HuH-7 (cell line): ENCODE measurements at places on chromosomes 12 and 14.

GRCh38 chr12:76250256-76250655 is 98.0 kb downstream of the BBS10 start:
- no peak for DNase-seq

DNA sequence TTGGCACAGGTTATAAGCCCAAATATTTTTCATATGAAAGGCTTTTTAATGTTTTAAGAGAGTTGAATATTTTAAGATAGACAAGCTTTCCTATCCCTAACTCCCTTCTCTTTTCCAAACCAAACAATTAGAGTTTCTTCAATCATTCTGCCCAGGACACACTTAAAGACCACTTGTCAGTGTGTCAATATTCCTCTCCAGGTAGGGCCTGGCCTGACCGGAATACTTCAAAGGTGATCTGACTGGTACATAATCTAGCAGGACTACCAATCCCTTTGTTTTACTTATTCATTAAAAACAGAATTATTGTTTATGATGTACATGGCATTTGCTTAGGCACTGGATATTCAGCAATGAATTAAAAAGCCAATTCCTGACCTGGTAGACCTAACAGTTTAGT is 24.2 kb upstream of the SNRPF start:
- DNase-seq: no peak

DNA sequence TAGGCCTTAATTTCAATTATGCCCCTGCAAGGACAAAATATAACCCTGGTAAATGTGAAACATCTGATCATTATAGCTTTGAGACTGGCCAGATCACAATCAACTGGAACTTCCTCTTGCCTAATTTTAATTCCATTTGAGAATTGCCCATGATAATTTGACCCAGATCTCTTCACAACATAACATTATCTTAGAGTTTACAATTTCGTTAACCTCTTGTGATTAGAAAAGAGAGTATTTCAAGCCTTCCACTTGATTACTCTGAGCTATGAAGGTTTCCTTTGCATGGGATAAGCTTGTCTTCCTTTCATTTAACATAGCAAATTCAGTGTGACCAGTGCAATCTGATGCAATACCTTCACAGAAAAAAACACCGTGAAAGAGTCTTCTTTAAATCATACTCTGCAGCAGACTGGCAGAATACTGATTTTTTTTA is 143.6 kb downstream of the DUSP6 start:
- no peak for DNase-seq

- no peak for DNase-seq
These were observed 771 bp downstream of the OTX2 start for GRCh38 chr14:56809270-56810146.

DNA sequence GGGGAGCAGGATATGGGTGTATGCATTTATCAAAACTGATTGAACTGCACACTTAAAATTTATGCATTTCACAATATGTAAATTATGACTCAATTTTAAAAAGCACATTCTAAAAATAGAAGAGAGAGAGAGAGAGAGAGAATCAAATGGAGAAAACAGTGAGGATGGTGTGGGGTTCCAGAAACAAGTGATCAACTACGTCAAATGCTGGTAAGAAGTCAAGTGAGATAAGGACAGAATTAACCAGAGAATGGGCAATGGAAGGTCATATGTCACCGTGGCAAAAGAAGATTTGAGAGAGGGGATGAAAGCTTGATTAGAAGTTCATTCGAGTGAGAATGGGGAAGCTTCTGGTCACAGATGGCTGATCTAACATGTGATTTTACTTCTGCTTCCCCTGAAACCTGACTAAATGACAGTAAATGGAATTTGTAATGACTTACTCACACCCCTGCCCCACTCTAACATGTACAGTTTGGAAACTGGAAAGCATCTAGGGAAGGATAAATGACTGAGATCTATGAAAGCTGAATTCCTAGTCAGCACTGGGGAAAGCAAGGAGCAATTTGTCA is 276.5 kb upstream of the AMIGO2 start:
- DNase-seq: no peak

DNA sequence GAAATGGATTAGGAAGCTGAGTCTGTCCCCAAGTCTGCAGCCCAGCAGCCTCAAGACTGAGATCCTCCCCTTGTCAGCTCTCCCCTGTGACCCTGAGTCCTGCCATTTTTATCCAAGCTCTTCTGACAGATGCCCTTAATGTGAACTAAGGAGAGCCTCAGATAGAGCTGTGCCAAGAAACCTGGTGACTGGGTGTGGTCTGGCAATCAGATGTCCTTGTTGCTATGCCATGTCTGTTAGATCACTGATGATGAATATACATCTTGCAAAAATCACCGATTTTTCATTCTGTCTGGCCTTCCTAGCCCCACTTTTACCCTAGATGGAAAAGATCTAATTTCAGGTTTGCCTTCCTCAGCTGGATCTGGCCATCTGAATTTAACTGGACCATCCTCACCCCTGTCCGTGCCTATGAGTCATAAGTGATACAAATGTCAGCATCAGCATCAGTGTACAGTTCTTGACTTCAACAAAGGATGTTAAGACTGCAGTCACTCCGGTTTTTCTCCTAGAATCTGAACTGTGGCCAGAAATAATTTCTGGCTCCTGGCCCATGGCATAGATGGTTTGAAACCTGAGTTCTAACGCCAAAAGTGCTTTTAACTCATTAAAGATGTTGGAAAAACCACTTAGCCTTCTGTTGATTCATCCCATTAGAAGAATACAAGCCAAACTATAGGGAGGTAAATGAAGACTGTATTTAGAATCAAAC is 61.2 kb upstream of the GRIP1 start:
- DNase-seq: no peak

GRCh38 chr14:50379563-50379962 is 17.1 kb downstream of the CDKL1 start:
- DNase-seq: no peak

- DNase-seq: no peak
These were observed 13.1 kb downstream of the TEDC1 start for GRCh38 chr14:105503935-105504692.

DNA sequence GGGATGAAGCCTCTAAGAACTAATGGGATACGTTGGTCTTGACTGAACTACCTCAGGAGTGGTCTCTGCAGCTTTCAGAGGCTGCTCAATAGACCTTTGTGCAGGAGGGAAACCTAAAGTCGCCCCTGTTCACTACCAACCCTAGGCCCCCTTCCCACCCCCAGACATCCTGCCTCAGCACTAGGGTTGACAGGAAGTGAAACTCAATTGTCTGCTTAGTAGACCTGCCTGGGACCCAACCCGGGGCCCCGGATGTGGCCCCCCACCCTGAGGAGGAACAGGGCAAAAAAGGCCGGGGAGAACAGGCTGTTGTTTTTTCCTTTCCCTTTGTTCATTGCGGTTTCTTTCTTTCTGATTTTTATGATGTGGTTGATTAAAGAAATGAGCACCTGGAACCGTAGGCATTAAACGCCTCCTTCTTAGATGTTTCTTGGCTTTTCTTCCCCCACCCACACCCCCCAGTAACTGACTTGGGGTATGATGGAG is 1.6 kb upstream of the DGKA start:
- no peak for DNase-seq

DNA sequence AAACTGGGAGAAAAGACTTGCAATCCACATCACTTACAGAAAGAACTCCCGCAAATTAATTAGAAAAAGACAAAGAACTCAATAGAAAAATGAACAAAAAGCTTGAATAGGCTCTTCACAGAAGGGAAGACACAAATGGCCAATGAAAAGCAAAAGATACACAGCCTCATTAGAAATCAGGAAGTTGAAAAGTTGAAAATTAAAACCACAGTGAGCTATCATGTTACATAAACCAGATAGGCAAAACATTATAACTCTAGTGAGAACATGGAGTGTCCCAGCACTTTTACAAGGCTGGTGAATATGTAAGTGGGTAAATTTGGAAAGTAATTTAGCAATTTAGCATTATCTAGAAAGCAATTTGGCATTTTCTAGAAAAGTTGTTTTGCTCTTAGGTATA is 158.4 kb upstream of the RASSF8 start:
- no peak for DNase-seq

- no peak for DNase-seq
These were observed 22.1 kb upstream of the NINJ2 start for GRCh38 chr12:685388-685787.

GRCh38 chr14:104137297-104138097 is 890 bp upstream of the KIF26A start:
- DNase-seq: peak; percentile 76

- no peak for DNase-seq
These were observed 136.5 kb downstream of the PLXNC1 start for GRCh38 chr12:94284859-94285258.

GRCh38 chr12:19945559-19946435 is 422.5 kb upstream of the PDE3A start:
- DNase-seq: peak; percentile 18

- DNase-seq: no peak
These were observed 113.7 kb downstream of the TRAFD1 start for GRCh38 chr12:112239020-112239419.

DNA sequence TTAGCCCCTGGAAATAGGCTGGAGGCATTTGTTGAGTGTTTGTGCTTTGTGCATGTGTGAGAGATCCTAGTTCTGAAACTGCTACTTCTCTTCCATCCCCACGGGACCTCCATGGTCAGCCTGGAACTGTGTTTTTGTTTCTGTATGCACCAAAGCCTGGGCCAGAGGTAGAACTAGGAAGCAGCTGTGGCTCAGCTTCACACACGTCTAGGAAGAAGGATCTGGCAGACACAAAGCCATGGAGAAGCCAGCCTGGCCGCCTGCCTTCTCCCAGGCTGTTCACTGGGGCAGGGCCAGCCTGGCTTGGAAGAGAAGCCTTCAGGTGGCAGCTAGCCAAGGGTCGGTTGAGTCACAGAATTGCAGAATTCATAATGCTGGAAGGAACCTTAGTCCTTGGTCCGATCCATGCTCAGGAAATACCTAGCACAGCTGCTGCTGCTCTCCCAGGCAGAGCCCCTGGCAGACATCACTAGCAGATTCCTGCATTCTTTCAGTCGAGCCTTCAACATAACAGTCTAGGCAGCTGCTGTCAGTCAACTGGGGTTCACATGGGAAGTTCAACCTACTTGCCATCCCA is 27.0 kb downstream of the RIN3 start:
- no peak for DNase-seq

- DNase-seq: no peak
These were observed 182.7 kb downstream of the KICS2 start for GRCh38 chr12:64039281-64039871.

DNA sequence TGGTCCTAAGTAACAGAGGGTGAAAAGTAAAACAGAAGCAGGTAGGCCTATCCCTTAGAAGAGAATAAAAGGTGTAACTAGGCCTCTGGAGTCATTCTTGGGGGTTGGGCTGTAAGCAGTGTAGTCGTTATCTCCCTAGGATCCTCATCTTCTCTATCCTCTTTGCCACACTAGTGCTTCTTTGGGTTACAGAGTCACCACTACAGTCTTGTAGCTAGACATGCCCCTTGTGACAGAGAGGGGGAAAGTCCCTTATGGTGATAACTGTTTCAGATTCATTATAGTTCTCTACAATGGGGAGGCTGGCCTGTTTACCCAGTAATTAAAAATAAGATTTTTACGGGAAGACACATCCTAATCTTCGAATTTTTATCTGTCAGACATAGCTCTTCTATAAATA is 16.4 kb upstream of the SRP54 start:
- no peak for DNase-seq

DNA sequence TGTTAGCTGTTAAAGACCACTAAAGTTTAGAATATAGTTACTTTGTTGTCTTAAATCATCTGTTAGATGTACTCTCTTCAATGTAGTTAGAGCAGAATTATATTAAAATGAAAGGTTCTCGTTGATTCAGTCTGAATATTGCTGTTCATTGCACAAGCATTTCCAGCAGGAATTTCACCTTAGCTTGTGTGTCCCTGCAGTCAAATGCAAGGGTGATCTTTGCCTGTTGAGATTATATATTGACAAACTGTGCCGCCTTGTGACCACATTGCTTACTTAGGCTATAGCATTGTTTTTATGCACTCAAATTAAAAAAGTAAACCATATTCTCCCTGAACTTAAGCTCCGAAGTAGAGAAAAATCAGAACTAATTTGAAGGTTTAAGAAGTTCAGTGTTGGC is 39.5 kb downstream of the ATP2A2 start:
- DNase-seq: no peak

GRCh38 chr14:74910556-74910955 is 12.5 kb downstream of the RPS6KL1 start:
- DNase-seq: no peak

DNA sequence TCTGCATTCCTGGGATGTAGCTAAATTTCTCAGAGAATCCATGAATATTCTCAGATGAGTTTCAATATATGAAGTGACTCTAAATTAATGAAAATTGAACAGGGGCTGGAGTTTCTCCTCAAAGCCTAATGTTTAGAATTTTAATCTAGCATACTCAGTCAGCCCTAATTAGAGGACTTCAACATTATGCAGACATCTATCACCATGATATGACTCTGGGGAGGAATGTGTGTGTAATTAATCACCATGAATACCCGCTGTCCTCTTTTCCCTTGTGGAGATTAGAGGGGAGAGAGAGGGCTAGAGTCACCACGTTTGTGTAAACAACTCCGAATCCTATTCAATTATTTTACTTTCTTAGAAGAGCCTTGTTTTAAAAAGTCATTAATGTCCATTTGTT is 698.6 kb upstream of the MDGA2 start:
- DNase-seq: no peak
